ENCODE measurements at places on chromosomes 12 and 14.

DNA sequence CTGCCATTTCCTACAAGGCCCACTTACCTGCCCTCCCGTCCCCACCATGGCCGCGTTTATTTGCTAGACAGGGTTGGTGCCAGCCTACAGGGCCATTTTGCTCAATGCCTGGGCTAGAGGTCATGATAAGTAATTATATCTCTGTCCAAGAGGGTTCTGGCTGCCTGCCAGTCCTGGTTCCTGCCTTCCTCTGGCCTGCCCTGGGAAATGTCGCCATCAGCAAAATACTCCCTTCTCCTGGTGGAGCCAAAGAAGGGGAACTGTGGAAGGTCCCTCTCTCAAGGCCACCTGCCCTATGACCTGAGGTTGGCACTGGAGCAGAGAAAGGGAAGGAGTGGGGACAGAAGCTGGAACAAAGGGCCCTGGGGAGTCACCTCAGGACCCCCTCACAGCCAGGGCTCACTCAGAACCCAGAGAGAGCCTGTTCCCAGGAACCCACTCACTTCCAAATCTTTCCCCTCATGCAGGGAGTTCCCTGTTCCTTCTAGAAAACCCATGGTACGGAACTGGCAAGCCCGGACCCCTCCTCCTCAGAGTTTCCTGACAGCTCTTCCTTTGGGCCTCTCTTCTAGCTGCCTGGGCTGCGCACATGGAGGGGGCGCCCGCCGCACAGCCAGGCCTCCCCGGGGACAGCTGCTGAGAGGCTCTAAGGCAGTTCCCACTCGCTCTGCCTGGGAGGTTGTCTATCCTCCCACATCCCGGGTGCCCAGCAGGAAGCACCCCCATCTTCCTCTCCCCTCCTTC lies 280.5 kb downstream of the DPF3 start:
- DNase-seq: no peak

DNA sequence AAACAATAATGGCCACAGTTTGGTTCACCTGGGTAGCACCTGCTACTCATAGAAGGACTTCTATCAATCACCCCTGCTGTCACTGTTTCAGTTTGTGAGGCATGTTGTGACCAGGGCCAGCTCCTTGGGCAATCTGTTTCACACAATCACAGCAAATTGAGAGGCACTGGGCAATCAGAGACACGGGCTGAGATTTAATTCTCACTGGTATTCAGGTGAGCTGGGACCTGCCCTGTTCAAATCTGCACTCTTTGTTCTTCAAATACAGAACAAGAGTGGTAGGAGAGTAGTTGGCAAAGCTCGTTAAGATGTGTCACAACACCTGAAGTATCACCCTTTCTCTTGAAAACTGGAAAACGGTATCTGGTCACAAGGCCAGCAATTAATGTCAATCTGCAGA lies 57.8 kb upstream of the NAP1L1 start:
- DNase-seq: no peak

DNA sequence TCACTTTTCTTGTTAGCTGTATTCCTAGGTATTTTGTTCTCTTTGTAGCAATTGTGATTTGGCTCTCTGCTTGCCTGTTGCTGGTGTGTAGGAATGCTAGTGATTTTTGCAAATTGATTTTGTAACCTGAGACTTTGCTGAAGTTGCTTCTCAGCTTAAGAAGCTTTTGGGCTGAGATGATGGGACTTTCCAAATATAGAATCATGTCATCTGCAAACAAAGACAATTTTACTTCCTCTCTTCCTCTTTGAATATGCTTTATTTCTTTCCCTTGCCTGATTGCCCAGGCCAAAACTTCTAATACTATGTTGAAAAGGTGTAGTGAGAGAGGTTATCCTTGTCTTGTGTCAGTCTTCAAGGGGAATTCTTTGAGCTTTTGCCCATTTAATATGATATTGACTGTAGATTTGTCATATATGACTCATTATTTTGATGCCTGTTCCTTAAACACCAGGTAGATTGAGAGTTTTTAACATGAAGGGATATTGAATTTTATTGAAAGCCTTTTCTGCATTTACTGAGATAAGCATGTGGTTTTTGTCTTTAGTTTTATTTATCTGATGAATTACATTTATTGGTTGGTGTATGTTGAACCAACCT lies 26.7 kb downstream of the CLECL1 start:
- no peak for DNase-seq

GRCh38 chr12:68462803-68463202 lies 130.6 kb upstream of the MDM1 start:
- DNase-seq: no peak

GRCh38 chr12:68222326-68222725 lies 3.3 kb downstream of the IL26 start:
- DNase-seq: no peak
